T1000 (cell line): ENCODE measurements at places on chromosomes 11 and 22.
A peak's percentile ranks its signal among the peaks of the same experiment; 100 is the strongest.

GRCh38 chr11:83159902-83160865, 3.3 kb downstream of the PCF11 start:
- no peak for DNase-seq

GRCh38 chr11:56841210-56841810, 92.8 kb upstream of the OR9G4 start:
- DNase-seq, result peak; percentile 13

GRCh38 chr11:121544956-121545355, 92.2 kb upstream of the SORL1-AS1 start:
- DNase-seq, result no peak

DNA sequence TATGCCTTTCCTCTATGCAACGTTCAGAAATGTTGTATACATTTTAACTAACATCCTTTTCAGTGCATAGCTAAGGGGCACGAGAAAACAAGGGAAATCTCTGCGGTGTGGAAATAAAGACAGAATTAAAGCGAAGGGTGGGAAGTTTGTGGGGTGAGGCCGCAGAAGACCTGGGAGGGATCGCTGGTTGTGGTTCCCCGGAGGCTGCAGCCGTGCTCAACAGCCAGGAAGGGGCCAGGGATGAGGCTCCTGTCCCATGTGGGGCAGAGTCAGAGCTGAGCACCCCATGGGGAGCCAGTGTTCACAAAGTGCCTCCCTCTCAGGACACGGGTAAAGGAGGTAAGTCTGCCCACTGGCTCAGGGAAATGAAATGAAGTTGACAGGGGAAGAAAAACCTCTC, 67.5 kb downstream of the MYEOV start:
- no peak for DNase-seq

DNA sequence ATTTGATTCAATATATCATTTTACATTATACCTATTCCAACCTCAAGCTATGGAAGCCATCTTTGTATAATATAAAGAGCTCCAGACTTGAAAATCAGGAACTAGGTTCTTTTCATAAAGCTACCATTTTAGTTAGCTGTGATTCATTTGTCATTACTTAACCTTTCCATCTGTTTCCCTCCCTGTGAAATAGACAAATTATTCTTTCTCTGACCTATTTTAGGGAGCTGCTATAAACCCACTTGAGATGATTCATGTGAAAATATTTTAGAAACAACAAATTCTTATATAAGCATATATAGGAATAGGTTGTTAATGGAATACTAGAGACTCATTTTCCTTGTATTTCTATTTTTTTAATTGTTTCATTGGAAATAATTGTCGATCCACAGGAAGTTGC, 1012.1 kb downstream of the OPCML start:
- DNase-seq, result no peak

- DNase-seq, result no peak
These were observed 2.1 kb upstream of the MOB2 start for GRCh38 chr11:1488575-1489180.

- DNase-seq, result no peak
These were observed 7.6 kb downstream of the RPL3 start for GRCh38 chr22:39311592-39312400.

DNA sequence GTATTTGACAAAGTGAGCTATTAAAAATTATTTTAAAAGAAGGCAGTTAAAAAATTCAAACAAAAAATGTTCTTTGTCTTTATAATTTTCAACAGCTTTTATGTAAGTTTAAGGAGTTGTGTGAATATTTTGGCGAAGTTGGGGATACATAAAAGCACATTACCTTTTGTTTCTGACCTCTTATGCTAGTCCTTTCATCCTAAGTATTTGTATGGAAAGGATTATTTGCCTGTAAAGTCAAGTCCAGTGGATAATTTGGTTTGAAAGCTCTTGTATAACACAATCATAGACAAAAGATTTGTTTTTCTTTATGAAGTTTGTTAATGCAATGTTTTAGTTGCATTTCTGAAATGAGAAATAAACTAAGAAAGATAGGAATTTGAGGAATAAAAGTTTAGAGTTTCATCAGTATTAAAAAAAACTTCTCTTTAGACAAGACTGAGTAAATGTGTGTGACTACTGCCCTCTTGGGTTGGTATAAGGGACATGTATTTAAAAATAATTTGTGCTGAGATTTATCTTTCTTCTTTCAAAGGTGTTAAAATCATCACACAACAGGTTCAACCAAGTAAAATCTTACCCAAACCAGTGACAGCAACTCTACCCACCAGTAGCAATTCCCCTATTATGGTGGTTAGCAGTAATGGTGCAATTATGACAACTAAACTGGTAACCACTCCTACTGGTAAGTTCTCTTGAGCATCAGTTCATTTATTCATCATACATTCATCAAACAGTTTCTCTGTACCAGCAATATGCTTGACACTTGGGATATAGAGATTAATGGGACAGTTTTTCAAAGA, 68.2 kb downstream of the EMSY start:
- DNase-seq, result no peak

- no peak for DNase-seq
These were observed 59.3 kb downstream of the STIM1 start for GRCh38 chr11:3914805-3915204.

DNA sequence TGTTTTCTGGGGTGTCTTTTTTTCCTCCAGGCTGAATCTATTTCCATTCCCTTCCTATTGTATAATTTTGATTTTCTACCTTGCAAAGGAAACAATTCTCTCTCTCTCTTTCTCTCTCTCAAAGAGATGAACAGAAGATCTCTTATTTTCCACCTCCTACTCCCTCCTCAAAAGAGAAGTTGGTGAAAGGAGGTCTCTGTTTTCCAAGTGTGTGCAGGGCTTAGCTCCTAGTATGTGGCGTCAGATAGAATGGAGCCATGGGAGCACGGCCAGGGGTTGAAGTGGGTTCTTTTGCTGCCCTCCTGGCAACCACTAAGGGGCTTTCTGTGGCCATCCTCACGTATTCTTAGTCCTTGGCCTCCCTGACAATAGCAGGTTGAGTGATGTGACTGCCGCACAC, 480 bp downstream of the TRIM34 start:
- no peak for DNase-seq

DNA sequence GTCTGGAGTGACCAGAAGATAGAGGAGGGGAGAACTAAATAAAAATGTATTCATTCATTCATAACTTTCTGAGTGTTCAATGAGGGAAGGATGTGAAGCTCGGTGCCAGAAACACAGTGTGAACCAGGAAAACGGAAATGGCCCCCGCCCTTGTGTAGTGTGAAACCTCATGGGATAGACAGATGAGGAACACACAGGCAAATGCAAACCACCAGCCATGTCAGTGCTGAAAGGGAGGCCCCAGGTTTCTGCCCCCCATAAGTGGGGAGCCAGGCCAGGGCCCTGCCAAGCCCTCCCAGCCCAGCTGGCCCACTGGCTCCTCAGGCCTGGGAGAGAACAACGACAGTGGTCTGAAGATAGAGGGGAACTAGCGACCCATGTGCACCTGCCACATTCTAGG, 30.5 kb downstream of the LARGE1 start:
- no peak for DNase-seq

DNA sequence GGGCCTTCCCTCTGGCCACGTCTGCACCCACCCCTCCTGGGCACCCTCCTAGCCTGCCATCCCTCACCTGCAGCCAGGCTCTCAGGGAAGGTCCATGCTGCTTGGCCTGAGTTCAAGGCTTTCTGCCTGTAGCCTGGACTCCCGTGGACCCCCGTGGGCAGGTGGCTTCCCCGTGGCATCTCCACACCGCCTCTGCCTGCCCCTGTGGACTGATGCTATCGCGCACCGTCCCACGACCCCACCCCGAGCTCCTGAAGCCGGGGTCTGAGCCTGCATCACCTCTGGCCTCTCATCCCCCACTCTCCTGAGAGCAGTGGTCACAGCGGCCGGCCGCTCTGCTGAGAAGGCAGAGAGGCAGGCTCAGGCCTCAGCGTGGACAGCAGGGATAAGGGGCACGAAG, 4.5 kb downstream of the IFITM5 start:
- DNase-seq, result no peak

DNA sequence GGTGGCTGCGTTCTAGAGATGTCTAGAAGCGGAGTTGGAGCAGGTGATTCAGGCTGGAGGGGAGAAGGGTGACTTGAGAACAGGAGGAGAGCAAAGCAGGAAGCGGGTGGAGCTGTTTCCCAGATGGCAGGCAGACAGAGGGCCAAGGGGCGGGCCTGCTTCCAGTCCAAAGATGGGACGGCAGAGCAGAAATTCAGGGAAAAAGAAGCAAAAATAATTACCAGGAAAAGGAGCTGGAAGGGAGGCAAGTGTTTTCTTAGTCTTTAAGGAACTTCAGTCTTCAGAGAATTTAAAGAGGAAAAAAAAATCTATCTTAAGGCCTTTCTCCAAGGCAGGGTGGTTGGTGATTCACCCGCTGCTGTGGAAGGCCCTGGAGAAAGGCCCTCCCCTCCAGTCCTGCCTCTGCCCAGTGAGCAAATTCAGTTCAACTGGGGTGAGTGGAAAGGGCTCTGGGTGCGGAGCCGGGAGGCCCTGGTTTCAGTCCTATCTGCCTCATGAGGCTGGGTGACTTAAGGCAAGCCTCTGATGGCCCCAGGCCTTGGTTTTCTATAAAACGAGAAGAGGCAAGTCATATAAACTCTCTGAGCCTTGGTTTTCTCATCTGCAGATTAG, 4.5 kb upstream of the CREB3L1 start:
- DNase-seq, result no peak

DNA sequence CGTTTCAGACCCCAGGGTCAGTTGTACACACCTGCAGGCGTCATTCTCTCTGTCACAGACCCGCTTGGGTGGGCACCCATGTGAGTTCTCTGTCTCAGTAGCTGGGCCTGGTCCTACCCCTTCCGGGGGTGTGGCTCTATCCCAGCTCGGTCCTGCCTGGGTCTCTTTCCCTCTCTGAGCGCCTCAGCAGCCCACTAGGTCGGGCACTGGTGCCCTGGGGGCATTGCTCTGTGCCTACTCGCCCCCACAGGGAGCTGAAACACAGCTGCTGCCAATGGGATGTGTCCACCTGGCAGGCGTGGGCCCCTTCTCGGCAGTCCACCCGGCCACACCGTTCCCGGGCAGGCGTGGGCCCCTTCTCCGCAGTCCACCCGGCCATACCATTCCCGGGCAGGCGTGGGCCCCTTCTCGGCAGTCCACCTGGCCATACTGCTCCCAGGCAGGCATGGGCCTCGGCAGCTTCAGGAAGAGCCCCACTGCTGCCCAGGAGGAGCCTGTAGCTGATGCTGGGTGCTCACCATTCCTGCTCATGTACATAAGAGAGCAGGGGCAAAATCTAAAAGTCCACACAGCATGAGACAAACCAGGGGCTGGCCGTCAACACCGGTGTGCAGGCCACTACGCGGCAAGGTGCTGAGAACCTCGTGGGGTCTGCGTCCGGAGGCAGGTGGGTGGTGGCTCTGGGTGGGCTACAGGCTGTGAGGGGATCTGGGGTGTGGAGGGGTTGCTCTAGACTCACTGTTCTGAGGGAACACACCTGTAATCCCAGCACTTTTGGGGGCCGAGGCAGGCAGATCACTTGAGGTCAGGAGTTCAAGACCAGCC, 12.3 kb downstream of the MLC1 start:
- DNase-seq, result no peak

GRCh38 chr11:1180947-1181391, 23.2 kb downstream of the MUC5AC start:
- DNase-seq, result no peak

- DNase-seq, result no peak
These were observed 22.1 kb upstream of the SYT7 start for GRCh38 chr11:61602775-61603569.

- DNase-seq, result no peak
These were observed 139.6 kb downstream of the TRPC6 start for GRCh38 chr11:101444164-101444563.

- DNase-seq, result no peak
These were observed 53.4 kb upstream of the MYO18B start for GRCh38 chr22:25688627-25689026.

DNA sequence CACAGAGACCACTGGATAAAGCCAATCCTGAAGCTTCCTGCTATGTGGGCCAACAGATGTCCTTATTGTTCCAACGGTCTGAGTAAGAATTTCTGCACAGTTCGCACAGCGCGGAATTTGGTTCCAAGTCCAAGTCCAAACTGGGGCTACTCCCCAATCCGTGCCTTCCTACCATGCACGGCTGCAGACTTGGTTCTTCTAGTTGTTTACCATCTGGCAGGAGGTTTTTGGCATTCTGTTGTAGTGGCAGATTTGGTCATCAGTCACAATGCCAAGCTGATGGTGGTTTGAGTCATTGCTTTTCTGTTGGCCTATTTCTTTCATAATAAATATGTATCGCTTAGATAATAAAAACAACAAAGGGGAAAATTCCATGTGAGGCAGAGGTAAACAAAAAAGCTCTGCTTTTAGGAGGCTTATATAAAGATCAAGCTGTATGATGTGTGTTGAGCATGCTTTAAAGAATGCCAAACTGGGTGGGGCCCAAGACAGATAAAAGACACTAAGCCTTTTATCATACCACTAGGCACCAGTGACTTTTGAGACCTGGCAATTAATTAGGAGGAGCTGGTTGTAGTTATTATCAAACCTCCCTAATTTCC, 52.5 kb upstream of the SYN3 start:
- no peak for DNase-seq

- no peak for DNase-seq
These were observed 10.2 kb upstream of the GRAMD1B start for GRCh38 chr11:123419731-123420452.

GRCh38 chr11:77379253-77379652, 77.8 kb upstream of the GDPD4 start:
- no peak for DNase-seq

- no peak for DNase-seq
These were observed 20.4 kb upstream of the IGSF9B start for GRCh38 chr11:133977067-133977677.

DNA sequence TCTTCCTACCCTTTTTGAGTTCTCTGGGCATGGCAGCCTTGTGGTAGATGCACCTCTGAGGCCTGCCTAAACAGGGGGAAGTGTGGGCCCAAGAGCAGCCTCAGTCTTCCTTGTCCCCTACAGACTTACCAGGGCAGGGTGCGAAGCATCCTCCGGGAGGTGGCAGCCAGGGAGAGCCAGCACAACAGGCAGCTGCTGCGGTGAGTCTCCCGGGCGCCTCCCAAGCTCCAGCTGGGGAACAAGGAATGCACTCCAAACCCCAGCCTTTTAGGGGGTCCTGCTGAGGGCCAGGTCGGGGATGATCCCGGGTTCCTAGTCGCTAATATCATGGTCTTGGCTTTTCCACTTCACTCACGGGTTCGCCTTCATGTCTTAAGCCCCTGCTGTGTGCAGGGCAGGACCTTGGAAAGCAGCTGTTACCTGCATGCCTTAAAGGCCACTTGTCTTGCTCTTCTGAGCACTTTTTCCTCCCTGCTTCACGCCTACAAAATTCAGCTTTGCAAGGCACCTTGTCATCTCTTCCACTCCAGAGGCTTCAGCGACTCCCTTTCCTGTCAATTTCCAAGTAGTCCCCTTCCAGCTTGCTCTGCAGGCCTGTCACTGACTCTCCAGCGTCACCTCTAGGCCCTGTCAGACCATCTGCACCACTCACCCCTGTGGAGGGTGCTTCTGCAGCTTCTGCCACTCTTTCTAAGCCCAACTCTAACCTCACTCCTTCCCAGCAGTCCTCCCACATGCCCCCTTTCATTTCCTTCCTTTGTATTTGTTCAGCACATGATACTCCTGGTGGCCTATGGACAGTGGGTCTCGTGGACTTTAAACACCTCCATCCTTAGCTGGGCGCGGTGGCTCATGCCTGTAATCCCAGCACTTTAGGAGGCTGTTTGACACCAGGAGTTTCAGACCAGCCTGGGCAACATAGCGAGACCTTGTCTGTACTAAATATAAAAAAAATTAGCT, 57.0 kb downstream of the PISD start:
- DNase-seq, result no peak
